CD8-positive, alpha-beta T cell (primary cell): ENCODE measurements at places on chromosomes 1 and 21.

GRCh38 chr1:188762166-188762743 is 1715.4 kb downstream of the BRINP3 start:
- no peak for DNase-seq

DNA sequence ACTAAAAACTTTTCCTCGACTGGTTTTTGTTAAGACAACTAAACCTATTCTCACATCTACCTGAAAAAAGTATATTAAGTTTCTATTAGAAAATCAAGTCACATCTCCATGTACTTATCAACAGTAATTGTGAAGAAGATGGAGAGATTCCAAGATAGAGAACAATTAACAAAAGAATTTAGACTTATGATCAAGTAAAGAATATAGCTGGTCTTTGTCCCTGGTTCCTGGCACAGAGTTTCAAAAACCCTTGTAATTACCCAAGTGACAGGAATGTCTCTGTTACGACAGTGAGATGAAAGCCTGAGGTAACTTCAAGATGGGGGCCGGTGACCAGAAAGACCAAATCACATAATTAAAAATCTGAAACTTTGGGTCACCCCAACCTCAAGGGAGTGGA is 91.6 kb downstream of the ASH1L start:
- no peak for DNase-seq

- no peak for DNase-seq
Observed at GRCh38 chr1:70075761-70076160, 129.6 kb downstream of the LRRC40 start.

GRCh38 chr21:31234936-31235335 is 109.1 kb downstream of the TIAM1 start:
- no peak for DNase-seq

DNA sequence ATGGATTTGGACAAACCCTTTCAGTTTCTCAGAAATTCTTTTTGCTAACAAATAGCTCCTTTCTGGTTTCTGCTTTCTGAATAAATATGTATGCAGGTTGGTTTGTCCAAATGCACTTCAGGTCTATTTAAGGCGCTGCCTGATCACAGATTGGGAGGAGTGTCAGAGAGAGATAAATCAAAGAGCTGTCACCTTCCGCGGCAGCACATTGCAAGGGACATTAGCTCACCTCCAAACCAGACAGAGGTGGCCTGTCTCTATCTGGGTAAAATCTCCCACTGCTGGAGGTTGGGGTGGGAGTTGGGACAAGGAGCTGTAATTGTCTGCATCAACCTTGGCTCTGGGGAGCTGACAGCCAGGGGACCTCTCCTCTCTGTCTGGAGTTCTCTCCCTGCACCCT is 25.2 kb downstream of the PRAMEF20 start:
- no peak for DNase-seq

DNA sequence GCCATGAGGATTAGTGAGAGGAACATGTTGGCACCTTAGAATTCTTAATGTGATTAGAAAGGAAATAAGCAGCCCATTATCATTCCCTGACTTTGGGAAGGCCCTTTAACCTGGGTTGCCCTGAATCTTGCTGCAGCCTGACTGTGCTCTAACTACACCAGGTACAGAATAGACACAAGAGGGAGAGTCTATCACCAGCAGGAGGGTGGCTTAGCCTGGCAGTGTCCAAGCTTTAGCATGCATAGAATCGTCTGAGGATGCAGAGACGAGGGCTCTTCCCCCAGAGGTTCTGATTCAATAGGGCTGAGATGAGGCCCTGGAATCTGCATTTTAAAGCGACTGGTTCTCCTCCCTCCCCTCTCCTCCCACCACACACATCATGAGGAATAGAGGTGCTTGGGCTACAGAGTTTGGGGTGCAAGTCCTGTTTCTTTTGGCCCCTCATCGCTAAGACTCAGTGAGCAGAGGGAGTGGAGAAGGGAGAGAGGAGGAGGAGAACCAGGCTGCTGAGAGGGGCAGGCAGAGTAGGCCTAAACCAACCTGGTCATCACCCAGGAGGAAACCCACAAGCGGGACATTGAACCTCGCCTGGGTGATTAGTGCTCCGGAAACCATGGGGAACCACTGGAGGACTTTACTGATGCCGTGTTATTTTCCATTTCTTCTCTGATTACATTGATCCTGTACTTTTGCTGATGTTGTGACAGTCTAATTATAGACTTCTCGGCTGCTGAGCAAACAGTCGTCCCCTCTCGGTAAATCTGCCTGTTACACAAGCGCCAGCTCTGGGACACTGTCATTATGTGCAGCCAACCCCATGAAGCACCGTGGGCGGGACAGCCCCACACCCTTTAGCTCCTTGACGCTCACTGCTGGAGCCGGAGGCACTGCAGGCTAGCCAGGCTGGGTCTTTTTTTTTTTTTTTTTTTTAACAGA is 6.3 kb upstream of the TENT5C start:
- DNase-seq: no peak

DNA sequence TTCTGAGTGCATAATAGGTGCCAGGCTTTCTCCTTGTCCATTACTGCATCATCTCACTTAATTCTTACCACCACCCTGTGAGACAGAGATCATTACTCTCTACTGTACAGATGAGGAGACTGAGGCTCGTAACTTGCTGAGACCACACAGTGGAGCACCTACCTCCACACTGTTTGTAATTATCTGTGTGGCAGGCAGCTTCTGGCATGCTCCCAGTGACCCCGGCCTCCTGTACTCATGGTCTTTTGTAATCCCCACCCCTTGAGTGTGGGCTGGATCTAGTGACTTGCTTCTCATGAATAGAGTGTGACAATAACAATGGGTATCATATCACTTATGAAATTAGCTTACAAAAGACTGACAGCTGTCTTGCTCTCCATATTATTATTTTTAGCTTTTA is 407.3 kb downstream of the MATN1 start:
- DNase-seq: no peak

DNA sequence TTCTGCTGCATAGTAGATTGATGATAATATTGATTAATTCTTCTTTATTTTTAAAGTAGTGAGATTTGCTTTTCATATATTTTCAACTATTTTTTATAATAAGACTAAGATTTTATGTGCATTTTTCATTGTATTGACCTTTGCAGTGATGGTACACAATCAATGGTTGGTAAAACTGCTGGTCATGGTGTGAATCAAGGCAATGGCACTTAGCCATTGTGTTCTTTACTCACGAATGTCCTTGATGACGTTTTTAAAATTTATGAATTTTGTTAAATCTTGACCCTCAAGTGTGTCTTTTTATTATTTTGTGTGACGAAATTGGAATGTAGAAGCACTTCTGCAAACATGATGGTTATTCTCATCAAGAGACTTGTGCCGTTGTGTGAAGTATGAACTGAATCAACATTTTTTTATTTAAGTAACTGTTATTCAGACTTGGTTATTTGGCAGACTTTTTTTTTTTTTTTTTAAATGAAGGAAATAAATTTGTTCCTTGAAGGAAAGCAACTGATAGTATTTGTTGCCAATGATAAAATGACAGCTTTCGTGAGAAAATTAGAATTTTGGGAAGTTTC is 22.6 kb downstream of the CDC73 start:
- DNase-seq: no peak

- no peak for DNase-seq
Observed at GRCh38 chr21:32381571-32381970, 11.2 kb downstream of the URB1 start.

DNA sequence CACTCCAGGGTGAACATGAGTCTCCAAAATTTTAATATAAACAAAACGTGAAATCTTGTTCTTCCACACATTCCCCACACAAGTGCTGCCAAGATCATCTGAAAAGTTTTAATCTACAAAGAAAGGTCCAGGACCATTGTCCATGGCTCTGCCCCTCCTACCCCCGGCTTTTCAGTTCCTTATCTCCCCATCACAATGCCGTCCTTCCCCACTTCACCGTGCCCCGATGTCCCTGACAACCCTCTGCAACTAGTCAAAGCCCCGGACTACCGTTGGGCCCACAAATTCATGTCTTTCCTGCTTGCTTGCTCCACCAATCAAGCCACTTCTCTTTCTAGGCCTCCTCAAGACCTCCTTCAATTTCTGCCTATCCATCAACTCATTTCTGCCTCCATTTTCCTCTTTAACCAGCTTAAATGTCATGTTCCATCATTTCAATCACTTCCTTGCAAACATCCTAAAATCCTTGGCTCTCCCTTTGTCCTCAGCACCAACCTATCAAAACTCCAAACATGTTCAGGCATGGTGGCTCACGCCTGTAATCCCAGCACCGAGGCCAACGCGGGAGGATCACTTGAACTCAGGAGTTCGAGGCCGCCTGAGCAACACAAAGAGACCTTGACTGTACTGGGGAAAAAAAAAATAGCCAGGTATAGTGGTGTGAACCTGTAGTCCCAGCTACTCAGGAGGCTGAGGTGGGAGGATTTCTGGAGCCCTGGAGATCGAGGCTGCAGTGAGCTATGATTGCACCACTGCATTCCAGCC is 14.0 kb upstream of the BMP8B start:
- no peak for DNase-seq

GRCh38 chr1:22835636-22836319 is 125.1 kb downstream of the EPHB2 start:
- DNase-seq: no peak

DNA sequence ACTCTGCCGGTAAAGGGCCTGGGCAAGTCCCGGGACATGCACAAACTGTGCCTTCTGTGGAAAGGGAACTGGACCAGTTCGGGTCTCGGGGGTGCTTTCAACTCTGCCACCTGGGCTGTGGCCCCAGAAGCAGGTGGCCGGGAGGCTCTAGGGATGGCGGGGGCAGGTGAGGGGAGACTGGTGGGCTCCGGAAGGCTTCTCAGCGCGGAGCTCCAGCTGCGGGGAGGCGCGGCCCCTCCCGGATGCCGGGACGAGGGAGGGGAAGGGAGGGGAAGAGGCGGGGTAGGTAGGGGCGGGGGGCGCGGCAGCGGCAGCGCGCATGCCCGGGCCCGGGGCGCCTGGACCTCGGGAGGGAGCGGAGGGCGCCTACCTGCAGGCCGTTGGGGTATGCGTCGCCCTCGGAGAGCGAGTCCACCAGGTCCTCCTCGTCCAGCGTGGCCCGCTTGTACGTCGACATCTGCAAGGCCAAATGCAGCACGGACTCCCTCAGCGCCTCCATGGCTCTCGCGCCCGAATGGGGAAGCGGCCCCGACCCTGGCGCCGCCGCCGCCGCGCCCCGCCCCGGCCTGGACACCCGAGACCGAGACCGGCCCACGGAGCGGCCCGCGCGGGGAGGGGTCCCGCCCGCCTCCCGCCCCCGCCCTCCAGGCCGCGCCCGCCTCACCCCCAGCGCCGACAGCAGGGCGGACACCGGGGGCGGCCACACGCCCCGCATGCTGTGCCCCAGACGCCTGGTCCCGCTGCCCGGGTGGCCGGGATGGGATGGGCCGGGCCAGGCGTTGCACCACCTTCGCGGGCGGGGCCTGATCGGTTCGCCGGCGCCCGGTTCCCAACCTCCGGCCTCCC is at the start of gene ECE1:
Gene ECE1, minus strand, starts transcription at position 764 of the 846 bp plus-strand sequence. Its CDS starts 49 bp downstream, at position 715.
- DNase-seq: no peak

- DNase-seq: no peak
Observed at GRCh38 chr1:228889289-228889688, 154.0 kb downstream of the RHOU start.

DNA sequence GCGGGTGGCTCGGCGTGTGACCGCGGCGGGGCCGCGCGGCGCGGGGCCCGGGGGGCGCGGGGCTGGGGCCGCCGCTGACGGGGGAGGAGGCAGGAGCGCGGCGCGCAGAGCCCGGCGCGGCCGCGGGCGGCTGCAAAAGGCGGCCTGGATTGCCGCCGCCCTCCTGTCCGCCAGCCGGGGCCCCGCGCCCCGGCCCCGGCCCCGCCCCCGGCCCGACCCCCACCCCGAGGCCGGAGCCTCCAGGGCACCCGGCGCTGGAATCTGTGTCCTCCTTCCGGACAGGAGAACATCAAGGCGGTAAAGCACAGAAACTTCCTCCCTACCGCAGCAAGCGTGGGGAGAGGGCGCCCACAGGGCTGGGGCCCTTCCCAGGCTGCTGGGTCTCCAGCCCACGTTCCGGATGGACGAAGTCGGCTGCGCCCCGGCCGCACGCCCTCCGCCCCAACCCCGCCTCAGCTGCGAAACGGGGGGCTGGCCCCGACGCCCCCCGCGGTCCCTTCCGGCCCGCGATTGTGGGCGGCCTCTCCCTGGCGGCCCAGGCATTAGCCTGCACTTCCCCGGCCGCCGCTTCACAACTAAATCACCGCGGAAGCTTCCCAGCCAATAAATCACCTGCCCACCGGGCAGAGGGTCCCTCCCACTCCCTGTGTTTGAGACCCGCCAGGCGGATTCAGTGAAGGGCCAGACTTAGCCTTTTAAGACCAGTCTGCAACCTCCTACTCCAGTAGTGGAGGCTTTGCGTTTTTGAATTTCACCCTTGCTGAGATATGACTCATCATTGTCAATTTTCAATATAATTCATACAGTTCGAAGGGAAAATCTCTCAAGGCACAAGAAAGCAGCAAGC is 106.0 kb downstream of the SLC45A1 start:
- peak; percentile 68 for DNase-seq

- DNase-seq: no peak
Observed at GRCh38 chr1:200751717-200752116, 13.0 kb downstream of the CAMSAP2 start.

DNA sequence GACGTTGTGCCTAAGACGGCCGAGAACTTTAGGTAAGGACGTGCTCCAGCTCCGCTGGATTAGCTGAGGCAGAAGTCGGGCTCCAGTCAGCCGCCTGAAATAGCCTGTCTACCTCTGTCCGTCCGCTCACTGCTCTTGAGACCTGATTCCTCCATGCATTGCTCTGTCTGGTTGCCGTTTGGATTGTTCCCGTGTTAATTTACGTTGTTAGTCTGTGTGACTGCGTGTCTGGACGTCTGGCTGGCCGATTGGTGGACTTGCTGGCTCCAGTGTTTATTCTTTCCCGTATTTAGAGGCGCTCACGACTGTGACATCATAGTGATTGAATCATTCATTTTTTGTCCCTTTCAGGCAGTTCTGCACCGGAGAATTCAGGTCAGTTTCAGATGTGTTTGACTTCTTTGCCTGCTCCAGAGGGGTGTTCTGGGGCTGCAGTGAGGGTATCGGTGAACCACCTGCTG is 684 bp downstream of the PPIH start:
- no peak for DNase-seq

DNA sequence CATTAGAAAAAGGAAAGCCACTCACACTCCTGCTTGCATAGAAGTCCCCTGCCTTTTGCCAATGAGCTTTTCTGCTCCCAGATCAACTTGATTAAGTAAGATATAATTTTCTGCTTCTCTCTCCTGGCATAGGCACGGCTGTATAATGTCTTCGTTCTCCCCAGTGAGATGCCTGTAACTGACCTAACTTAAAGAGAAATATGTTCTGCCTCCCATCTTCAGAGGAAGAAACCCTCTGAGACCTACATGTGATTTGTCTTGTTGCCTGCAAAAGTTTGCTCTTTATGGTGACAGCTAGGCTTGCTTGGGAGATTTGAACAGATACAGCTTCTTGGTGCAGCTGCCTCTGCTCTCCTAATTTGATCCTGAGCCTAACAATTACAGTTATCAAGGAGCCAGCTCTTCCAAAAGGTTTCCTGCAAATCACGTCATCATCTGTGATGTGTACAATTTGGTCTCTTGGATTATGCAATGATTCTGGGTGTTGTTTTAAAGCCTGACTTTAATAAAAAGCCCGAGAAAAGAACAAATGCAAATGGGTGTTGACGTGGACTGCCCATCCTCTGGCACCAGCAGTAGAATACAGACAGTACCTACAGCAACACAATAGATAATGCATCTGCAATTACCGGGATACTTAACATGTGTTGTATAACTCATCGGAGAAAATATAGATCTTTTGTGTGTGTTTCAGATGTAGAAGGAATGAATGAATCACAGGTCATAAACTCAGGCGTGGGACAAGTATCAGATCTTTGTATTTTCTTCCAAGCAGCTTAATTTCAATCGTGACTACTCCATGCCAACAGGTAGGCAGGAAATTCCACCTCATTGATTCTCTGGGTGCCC is 76.2 kb upstream of the KAZN start:
- DNase-seq: no peak
